Fibroblast of skin of scalp (primary cell): ENCODE measurements at places on chromosomes 4 and X.
A peak's percentile ranks its signal among the peaks of the same experiment; 100 is the strongest.

- DNase-seq: peak; percentile 5
Measured at GRCh38 chr4:189088780-189089179, 851.9 kb upstream of the FRG1 start.

GRCh38 chr4:74374561-74375327 is 9.8 kb downstream of the EREG start:
- peak; percentile 60 for DNase-seq

GRCh38 chrX:50967736-50968135 is 57.2 kb downstream of the BMP15 start:
- DNase-seq: no peak

DNA sequence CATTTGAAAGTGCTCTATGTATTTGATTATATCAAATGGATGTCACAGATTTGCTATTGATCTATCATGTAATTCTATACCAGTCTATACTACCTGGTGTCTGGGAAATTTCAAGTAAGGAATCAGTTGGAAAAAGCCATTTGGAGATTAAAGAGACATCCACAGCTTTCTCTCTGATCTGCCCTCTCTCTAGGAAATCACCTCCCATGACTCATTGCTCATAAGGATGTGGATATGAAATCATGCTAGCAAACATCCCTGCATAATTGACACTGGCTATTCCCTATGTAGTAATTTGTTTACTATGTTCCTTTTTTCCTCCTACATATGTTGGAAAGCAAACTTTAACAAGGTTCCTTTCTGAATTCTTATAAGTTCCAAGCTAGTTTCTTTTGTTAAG is 94.3 kb downstream of the TEX13A start:
- DNase-seq: no peak

DNA sequence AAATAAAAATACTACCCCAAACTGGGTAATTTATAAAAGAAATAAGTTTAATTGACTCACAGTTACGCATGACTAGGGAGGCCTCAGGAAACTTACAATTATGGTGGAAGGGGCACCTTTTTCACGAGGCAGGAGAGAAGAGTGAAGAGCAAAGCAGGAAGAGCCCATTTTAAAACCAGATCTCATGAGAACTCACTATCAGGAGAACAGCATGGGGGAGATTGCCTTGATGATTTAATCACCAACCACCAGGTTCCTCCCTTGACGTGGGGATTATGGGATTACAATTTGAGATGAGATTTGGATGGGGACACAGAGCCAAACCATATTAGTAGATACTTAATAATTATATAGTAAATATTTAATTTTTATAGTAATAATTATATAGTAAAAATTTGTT is 10.1 kb downstream of the CISD2 start:
- DNase-seq: no peak

DNA sequence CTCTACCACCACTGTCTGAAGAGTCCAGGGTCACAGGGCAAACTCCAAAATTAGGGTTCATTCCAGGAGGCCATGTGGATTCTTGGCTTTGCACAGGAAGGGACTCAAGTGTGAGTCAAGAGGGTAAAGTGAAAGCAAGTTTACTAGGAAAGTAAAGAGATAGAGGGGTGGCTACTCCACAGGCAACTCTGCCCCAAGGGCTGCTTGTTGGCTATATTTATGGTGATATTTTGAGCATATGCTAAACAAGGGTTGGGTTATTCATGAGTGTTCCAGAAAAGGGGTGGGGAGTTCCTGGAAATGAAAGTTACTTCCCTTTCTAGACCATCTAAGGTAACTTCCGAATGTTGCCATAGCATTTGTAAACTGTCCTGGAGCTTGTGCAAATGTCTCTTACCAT is 1222.0 kb upstream of the TENM3 start:
- no peak for DNase-seq

DNA sequence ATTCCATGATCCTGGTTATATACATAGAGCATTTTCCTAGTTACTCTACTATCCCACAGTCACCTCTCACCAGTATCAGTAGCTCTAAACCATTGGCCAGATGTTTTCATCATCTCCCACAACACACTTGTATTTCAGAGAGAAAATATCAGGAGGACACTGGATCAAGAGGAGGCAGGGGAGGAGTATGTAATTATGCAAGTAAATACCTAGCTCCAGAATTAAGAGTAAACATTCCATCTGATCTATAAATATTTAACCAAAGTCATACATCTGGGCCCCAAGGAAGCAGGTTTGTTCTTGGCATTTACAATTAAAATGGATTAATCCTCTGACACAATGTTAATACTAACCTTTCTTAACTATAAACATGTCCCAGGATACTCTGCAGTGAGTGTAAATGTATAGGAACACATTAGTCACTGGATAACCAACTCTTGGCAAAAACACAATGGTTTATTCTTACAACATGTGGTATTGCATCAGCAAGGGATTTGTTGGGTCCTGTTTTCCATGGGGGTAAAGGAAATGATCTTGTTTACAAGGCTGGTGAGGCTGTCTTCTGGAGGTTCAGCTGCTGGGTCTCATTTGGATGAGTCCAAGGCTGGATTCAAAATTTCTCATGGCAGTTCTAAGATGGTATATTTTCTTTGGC is 170.1 kb downstream of the ATG4A start:
- peak; percentile 9 for DNase-seq
